ENCODE measurements at places on chromosomes 6 and 20. TPM values are rescaled to one million over a fixed set of nuclear protein-coding genes. Genes with fewer than 3 reads are reported as not detected.

- no peak for DNase-seq
Measured at GRCh38 chr6:142075516-142076101, 57.1 kb upstream of the GJE1 start.

TXLNB gene
- 1.4 TPM for total RNA-seq

- DNase-seq, result no peak
Measured at GRCh38 chr6:21383450-21384085, 210.0 kb upstream of the SOX4 start.

EFCAB8 gene
- total RNA-seq, result not detected

DNA sequence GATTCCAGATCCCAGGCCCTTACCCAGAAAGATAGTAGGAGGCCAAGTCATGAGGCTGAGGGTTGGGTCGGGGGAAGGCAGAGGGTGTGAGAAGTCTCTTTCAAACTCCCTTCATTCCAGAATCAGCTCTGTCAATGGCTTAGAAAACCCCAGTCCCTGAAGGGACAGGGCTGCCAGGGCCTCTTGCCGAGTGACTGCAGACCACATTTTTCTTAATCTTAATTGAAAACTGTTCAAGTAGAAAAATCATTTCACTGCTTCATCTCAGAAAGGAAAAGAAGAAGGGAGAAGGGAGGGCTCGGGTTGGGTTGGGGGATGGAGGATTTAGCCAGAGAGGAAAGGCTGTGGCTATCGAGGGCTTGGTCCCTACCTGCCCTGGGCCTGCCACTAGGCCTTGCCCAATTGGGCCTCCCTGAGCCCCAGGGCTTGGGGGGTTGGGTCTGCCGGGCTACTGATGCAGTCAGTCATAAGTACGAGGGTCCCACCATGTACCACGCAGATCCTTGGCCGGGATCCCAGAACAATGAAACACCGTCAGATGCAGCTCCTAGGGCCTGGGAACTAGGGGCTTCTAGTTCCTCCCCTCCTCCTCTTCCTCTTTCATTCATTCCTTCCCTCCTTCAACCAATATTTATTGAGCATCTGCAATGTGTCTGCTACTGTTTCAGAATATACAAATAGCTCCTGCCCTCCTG is 44.0 kb upstream of the CTNNBL1 start:
- no peak for DNase-seq

DNA sequence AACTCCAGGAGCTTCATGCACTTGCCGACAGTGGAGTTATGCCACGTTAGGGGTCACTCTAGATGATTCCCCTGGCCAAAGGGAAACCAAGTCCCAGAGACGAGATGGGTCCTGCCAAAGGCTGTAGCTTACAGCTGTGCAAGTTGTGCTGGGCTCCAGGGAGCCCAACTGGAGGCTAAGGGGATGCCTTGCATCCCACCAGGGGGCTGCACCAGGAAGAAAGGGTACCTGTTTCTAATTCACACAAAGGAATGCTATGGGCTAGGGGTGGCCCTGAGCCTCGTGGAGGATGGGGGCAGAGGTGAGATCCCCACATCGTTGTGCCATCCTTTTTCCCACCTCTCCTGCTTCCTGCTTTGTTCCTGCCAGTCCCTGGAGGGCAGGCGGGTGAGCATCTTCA is 23.7 kb upstream of the SCRT2 start:
- DNase-seq, result no peak

DNA sequence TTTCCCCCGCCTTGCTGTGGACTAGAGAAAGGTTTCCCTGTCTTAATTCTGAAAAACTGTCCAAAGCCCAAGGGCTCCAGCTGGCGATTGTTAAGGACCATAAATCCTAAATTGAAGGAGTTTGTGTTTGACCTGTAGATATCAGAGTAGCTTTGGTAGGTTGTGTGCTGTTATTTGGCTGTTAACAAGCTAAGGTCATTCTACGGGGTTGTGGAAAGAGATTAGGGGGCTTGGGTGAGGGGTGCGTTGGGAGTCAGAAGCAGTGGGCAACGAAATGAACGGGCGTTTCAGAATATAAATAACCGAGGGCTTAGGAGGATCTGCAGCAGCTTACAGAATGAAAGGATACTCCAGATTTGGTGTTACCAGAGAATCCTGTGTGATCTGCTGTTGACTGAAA is 32.6 kb upstream of the BTN3A2 start:
- no peak for DNase-seq

SPINT4 gene
- total RNA-seq, result not detected

DNA sequence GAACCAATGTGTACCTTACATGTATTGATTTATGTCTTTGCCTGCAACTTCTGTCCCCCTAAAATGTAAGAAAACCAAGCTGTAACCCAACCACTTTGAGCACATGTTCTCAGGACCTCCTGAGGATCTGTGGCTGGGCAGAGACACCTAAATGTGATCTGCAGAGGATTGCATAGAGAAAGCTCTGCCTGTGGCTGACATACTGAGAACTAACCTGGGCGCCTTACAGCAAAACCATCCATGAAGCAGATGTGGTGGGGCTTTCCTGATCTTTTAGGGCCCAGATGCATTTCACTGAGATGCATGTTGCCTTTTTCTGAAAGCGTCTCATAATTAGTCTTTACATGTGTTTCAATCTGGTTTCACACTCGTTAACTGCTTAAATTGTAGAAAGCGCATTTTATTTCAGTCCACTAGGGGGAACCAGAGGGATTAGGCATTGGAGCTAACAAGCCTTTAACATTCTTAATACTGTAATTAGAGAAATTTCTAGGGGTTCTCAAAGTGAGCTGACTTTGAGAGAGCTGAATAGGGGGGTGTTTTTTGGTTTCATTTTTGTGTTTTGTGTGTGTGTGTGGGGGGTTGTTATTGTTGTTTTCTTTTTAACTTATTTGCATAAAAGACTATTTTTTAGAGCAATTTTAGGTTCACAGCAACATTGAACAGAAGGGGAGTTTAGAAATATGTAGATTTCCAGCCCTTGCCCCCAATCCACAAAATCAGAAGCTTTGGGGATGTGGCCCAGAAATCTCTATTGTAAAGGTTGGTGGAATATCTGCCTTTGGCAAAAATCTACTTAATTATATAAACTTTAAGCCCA is 50.9 kb upstream of the FAM184A start:
- DNase-seq, result no peak

- DNase-seq, result no peak
Measured at GRCh38 chr6:4582506-4583417, 193.4 kb upstream of the CDYL start.

DNA sequence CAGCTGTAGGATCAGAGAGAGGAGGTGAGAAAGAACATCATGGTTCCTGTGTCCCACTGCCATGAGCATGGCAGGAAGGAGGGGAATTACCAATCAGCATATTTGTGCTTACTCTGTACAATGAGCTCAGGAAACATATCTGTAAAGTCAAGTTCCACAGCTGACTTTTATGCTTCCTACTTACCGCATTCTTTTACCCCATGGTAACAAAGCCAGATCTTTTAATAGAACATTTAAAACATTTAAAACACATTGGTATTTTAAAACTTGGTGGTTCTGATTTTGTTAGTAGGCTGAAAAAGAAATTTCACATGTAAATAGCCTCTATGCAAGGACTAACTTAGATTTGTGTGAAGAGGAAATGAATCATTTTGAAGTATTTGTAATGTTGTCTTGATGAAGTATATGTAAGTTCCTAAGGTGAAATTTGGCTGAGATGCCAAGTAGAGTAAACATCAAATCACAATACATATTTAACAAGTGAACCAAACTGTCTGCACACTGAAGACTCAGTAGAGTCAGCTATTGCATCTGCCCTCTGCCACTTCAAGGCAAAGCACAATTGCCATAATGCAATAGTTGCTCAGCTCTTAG is 114.7 kb downstream of the GJA10 start:
- no peak for DNase-seq

GRCh38 chr6:135230711-135231468 is 49.8 kb downstream of the MYB start:
- DNase-seq, result no peak
